Sciatic nerve (tissue), 2 donors: ENCODE measurements at places on chromosomes 11 and 22.

DNA sequence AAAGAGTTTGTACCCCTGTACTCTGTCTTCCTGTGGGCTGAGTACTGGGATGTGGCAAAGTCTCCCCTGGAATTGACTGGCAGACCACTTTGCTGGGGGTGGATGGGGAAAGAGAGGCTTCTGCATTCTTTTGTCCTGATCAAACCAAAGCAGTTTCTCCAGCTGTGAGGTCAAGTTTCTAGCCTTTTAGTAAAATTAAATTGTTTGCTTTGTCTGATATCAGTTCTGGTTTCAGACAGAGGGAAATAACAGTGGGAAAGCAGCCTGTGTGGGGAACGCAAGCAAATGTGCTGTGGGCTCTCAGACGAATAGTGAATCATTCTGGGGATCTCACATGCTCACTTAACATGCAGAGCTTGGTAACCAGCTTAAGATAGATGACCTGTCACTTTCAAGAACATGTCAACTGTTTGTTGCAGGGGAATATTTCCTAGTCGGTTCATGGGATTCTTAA is 151.6 kb downstream of the FAT3 start:
- no peak for DNase-seq

GRCh38 chr22:35458547-35459422 is 58.8 kb downstream of the MCM5 start:
- no peak for DNase-seq

DNA sequence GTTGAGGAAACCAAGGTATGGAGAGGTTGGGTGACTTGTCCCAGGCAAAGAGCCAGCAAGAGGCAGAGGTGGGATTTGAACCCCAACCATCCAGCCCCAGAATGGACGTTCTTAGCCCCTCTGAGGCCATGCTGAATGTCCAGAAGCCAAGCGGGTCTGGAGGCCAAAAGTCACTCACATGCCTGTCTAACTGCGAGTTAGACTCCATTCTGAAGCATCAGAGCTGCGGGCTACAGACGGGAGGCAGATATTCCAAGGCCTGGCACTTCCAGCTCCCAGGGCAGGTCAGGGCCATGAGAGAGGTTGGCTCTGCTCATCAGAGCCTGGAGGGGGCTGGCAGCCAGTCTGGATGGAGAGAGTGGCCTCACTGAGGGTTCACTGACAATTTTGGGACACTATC is 616.5 kb downstream of the BRD1 start:
- peak; percentile 15 for DNase-seq

GRCh38 chr11:132579136-132579535 is 953.2 kb downstream of the OPCML start:
- DNase-seq = no peak

- DNase-seq = no peak
Observed at GRCh38 chr11:93490996-93491618, 52.1 kb downstream of the SMCO4 start.

GRCh38 chr11:123137431-123138224 is 57.4 kb downstream of the CLMP start:
- peak; percentile 86 for DNase-seq

- DNase-seq = no peak
Observed at GRCh38 chr11:128500493-128500892, 86.9 kb downstream of the ETS1 start.

DNA sequence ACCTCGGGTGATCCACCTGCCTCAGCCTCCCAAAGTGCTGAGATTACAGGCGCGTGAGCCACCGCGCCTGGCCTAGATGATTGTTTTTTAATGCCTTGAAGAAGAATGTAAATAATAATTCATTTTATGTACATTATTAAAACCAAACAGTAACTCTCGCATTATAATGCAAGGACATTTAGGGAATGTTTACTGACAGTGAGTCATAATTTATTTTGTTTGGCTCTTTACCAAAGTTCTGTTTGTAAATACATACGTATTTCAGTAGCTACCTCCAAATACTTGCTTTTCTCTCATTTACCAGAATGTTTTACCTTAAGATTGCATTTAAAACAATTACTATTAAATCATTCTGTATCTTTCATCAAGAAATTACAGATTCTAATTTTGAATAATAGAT is 3.0 kb downstream of the RAB39A start:
- no peak for DNase-seq

DNA sequence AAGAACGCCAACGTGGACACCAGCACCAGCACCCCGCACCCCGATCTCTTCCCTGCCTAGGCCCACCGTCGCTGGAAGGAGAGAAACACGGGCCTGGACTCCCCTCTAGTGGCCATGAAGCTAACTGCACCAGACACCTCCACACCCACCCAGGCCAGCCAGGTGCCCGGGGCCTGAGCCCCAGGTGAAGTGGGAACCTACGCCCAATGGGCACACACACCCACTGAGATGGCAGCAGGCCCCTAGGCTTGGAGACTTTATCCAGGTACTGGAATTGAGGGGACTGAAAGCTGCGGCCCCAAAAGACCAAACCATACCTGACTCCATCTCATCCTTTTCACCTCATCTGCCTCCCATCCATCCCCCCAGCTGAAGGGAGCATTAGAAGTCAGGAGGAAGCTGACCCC is 81.0 kb downstream of the BUD13 start:
- DNase-seq = peak; percentile 69
